ENCODE measurements at places on chromosomes 2 and 18. TPM values are rescaled to one million over a fixed set of nuclear protein-coding genes. Genes with fewer than 3 reads are reported as not detected.

The DCDC2C gene
- total RNA-seq: not detected

The PID1 gene
- total RNA-seq: 35.0 TPM

The KIAA2012 gene
- total RNA-seq: not detected

The PLGLB2 gene
- 0.66 TPM for total RNA-seq

The CNGA3 gene
- not detected for total RNA-seq

The NAT8 gene
- total RNA-seq: not detected

The GPR39 gene
- total RNA-seq: 21.2 TPM

The FSIP2 gene
- 0.22 TPM for total RNA-seq

The RGPD4 gene
- not detected for total RNA-seq

The UGT1A8 gene
- not detected for total RNA-seq
